Lung (tissue), 17 donors: ENCODE measurements at places on chromosomes 2 and 18. TPM values are rescaled to one million over a fixed set of nuclear protein-coding genes. Genes with fewer than 3 reads are reported as not detected.

The ONECUT2 gene
- 0.02 TPM for polyA plus RNA-seq

The GPR155 gene
- 1.7 TPM for polyA plus RNA-seq

The PIK3C3 gene
- 27.1 TPM for polyA plus RNA-seq

The GALNT5 gene
- 3.8 TPM for polyA plus RNA-seq

The NGEF gene
- polyA plus RNA-seq: 0.35 TPM

The AGXT gene
- 0.05 TPM for polyA plus RNA-seq

The CCDC68 gene
- 6.7 TPM for polyA plus RNA-seq

The MARCHF4 gene
- 0.13 TPM for polyA plus RNA-seq

The RESP18 gene
- polyA plus RNA-seq: not detected

The REG1A gene
- polyA plus RNA-seq: 2.3 TPM

The NT5DC4 gene
- polyA plus RNA-seq: 0.53 TPM

The KLHL30 gene
- 0.18 TPM for polyA plus RNA-seq

The RAB27B gene
- polyA plus RNA-seq: 6.7 TPM

The LNPK gene
- 4.7 TPM for polyA plus RNA-seq

The PTGR3 gene
- 10.1 TPM for polyA plus RNA-seq

The AGAP1 gene
- 6.6 TPM for polyA plus RNA-seq

The C2orf80 gene
- 0.18 TPM for polyA plus RNA-seq

The INPP1 gene
- polyA plus RNA-seq: 18.7 TPM

The NEU4 gene
- 0.27 TPM for polyA plus RNA-seq

The ERFE gene
- 0.54 TPM for polyA plus RNA-seq

The RBM43 gene
- polyA plus RNA-seq: 3.6 TPM

The POTEJ gene
- polyA plus RNA-seq: not detected

The CCBE1 gene
- 3.4 TPM for polyA plus RNA-seq

The METTL8 gene
- 7.7 TPM for polyA plus RNA-seq

The FEV gene
- polyA plus RNA-seq: not detected

The NTSR2 gene
- polyA plus RNA-seq: not detected

The TEX44 gene
- polyA plus RNA-seq: not detected

The IL36A gene
- not detected for polyA plus RNA-seq

The ESPNL gene
- polyA plus RNA-seq: 0.07 TPM

The SLC8A1 gene
- 1.2 TPM for polyA plus RNA-seq

The CCDC150 gene
- polyA plus RNA-seq: 0.31 TPM

The SP5 gene
- 1.6 TPM for polyA plus RNA-seq

The TNFRSF11A gene
- polyA plus RNA-seq: 1.2 TPM

The GPD2 gene
- 15.8 TPM for polyA plus RNA-seq

The RMND5A gene
- 8.9 TPM for polyA plus RNA-seq

The CTAGE1 gene
- not detected for polyA plus RNA-seq

The PHOSPHO2 gene
- 1.9 TPM for polyA plus RNA-seq

The PLEK gene
- polyA plus RNA-seq: 8.2 TPM

The LONRF2 gene
- 0.71 TPM for polyA plus RNA-seq

The CPS1 gene
- 0.35 TPM for polyA plus RNA-seq

The CD28 gene
- polyA plus RNA-seq: 0.14 TPM

The TFPI gene
- 169 TPM for polyA plus RNA-seq

The C2orf68 gene
- polyA plus RNA-seq: 51.9 TPM

The LIPG gene
- 93.9 TPM for polyA plus RNA-seq

The CXCR1 gene
- polyA plus RNA-seq: 49.0 TPM

The NT5C1B gene
- not detected for polyA plus RNA-seq

The NCKAP1 gene
- polyA plus RNA-seq: 52.5 TPM

The ZNF142 gene
- 7.2 TPM for polyA plus RNA-seq

The AOX1 gene
- 11.1 TPM for polyA plus RNA-seq

The TSHZ1 gene
- 7.7 TPM for polyA plus RNA-seq

The CDH20 gene
- polyA plus RNA-seq: 0.07 TPM

The SERPINB12 gene
- not detected for polyA plus RNA-seq

The DSG4 gene
- not detected for polyA plus RNA-seq

The ALLC gene
- polyA plus RNA-seq: 0.06 TPM

The DNMT3A gene
- polyA plus RNA-seq: 12.6 TPM
